ENCODE measurements at places on chromosomes 5 and 9. TPM values are rescaled to one million over a fixed set of nuclear protein-coding genes. Genes with fewer than 3 reads are reported as not detected.

DNA sequence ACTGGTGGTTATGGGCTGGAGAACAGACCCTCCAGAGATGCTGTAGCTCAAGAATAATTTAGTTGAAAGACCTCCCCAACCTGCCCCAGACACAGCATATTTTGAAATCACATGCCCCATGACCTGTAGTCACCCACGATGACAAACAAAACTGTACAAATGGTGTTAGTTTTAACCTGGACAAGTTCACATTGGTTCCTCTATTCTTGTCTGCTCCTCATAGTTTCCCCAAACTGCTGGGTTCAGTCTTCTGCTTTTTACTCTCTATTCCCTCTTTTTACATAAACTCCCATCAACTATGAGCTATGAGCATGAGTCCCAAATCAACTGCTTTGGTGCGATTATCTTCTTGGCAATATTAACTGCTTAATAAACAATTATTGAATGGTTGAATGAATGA lies 365.3 kb upstream of the CLINT1 start:
- no peak for DNase-seq

DNA sequence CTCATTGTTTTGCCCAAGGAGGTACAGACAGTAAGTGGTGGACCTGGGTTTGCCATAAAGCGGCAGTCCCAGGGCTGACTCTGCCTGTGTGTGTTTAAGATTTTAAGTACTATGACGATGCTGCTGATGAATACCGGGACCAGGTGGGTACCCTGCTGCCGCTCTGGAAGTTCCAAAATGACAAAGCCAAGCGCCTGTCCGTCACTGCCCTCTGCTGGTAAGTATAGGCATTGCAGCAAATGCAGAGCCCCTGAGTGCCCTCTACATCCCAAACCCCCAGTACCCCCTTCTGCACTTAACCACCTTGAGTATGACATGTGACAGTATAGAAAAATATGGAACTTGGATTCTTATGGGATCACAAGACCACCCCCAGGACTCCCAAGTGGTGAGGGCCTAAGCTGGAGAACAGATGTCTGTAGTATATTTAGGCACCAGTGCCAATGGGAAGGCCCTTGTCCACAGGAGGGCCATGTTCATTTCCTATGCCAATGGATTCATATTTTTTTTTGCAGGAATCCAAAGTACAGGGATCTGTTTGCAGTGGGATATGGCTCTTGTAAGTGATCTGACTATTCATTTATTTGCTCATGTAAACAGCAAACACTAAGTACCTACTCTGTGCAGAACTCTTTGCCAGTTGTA lies 22.0 kb downstream of the ENHO start:
- no peak for DNase-seq

The C9 gene
- total RNA-seq: not detected

The FGF1 gene
- total RNA-seq: 5.0 TPM

DNA sequence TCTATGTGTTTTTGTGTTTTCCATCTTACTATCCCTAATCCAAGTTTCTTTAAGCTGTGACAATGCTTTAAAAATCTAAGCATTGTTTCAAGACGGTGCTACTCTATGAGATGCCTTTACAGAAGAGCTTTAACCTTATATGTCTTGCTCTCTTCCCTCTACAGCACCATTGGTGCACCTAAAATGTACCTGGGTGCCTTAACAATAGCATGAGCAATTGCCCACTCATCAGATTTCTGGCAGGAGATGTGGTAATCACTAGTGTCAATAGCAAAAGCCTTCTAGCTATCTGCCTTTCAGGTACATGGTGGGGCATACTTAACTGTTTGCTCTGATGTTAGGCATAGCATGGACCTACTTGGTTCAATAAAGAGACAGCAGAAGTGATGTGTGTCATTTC lies 222.3 kb upstream of the KIF2A start:
- DNase-seq: no peak

GRCh38 chr5:94702729-94703128 lies 84.3 kb downstream of the SLF1 start:
- DNase-seq: no peak

DNA sequence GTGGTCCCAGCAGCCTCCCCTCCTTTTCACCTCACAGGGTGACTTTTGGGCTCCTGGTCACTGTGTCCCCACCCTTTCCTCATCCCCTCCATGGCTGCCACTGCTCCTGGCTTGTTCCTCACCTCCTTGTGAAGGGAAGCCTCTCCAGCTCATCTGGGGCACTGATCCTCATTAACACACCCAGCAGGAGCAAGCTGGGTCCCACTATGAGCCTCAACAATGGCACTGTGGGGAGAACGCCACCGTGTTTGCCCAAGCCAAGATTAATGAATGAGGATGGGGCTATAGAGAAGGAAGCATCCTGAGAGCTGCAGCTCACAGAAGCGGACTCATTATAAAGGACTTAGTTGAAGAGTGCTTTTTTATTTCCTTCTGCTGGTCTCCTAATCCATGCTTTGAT lies 118.4 kb downstream of the MARCHF11 start:
- DNase-seq: no peak

- no peak for DNase-seq
Measured at GRCh38 chr9:83059417-83059816, 3.5 kb downstream of the RASEF start.

- DNase-seq: no peak
Measured at GRCh38 chr5:80138486-80138885, 103.3 kb downstream of the THBS4 start.

The CCDC187 gene
- not detected for total RNA-seq

- no peak for DNase-seq
Measured at GRCh38 chr5:177367981-177368868, 10.5 kb downstream of the RGS14 start.

GRCh38 chr5:142314606-142315005 lies 10.2 kb downstream of the SPRY4 start:
- DNase-seq: no peak

The PNPLA7 gene
- 4.6 TPM for total RNA-seq

GRCh38 chr9:114606068-114606467 lies 5.0 kb upstream of the TMEM268 start:
- DNase-seq: peak; percentile 32

The MEGF10 gene
- total RNA-seq: 0.19 TPM

DNA sequence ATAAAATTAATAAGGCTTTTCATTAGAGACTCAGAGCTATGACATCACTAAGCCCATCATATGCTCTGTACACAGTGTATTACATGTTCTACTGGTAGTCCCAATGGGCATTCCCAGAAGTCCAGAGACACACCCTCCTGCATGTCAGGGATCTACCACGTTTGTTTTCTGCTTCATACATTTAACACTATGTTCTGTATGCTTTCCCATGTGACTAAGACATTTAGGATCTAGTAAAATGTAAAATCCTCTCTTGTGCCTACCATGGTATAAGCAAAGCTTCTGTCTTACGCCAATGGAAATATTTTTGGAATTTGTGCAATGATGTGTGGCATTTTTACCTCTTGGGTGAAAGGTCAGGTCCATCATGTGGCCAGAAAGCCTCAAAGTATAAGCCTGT lies 192.4 kb downstream of the ADAMTSL1 start:
- no peak for DNase-seq

- no peak for DNase-seq
Measured at GRCh38 chr5:11383506-11384095, 520.6 kb downstream of the CTNND2 start.

The SCGB3A2 gene
- total RNA-seq: not detected

The ABL1 gene
- total RNA-seq: 80.5 TPM

The CNOT8 gene
- total RNA-seq: 46.5 TPM

The DMGDH gene
- total RNA-seq: 3.6 TPM

DNA sequence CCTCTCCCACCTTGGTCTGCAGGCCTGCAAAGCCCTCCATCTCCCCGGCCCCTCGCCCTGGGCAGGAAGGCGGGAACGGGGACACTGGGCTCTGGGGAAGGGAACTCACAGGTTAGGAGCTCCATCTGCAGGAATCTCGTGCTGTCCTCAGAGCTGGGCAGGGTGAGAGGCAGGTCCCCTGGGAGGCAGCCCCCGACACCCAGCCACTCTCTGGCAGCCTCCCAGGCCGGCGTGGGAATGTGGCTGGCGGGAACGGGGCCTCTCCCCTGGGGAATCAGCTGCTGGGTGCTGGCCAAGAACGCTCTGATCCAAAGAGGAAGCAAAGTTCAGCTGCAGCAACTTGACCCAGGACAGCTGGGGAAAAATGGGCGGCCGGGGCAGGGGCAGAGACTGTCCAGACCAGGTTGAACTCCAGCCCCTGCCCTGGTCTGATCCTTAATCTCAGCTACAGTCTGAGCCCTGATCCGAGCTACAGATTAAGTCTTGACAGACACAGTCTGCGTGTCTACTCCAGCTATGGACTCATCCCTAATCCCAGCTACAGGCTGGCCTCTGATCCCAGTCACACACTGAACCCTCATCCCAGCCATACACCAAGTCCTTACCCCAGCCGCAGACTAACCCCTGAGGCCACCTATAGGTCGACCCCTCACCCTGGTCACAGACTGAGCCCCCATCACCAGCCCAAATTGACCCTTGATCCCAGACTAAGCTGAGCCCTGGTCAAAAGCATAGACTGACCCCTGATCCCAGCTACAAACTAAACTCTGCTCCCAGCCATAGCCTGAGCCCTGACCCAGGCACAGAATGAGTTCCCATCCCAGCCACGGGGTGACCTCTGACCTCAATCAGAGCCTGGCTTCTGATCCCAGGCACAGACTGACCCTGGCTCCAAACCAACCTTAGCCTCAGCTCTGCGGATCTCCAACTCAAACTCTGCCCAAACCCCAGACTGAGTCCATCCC lies 37.3 kb upstream of the EGFL7 start:
- DNase-seq: peak; percentile 93

DNA sequence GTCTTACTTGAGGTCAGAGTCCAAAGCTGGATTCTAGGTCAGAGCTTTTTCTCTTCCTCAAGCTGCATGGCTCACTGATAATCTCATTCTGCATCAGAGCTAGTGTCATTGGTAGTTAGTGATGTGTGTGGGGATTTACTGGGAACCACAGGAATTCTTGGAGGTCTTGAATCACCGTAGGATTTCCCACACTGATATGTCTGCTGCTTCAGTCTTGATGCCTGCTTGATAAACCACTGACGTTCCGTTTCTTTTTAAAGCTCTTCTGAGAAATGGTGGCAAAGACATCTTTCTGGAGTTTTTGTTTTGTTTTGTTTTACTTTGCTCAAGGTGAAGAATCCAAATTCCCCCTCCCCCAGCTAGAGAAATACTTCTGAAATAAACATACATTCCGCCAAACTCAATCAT lies 1.2 kb upstream of the GARIN3 start:
- no peak for DNase-seq

The PCDHA8 gene
- not detected for total RNA-seq

GRCh38 chr9:97755618-97756267 lies 58.6 kb upstream of the XPA start:
- no peak for DNase-seq

DNA sequence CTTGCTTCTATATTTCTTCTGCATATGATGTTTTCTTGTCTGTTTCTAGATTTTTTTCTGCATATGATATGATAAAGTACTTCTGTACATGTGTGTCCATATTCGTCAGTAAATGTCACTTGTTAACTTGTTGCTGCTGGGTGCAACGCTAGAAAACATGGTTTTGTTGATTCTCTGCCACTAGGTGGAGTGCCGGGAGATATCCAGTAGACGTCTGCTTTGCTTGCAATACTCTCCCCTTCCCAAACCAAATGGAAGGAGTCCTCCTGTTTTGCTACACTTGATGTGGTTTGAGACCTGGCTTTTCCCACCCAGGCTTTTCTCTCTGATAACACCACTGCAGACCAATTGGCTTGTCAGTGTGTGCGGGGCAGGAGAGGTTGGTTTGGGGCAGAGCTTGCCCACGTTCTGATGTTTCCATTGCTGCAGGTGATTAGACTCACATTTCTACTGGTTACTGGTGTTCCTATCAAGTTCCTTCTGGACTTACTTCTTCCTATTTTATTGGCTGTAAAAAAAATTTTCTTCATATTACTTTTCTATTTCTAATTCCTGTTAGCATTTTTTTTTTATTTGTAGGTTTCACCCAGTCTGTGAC lies 900.0 kb upstream of the CDH10 start:
- DNase-seq: no peak

- no peak for DNase-seq
Measured at GRCh38 chr9:2664174-2665065, 42.8 kb downstream of the VLDLR start.

The CDH18 gene
- not detected for total RNA-seq

DNA sequence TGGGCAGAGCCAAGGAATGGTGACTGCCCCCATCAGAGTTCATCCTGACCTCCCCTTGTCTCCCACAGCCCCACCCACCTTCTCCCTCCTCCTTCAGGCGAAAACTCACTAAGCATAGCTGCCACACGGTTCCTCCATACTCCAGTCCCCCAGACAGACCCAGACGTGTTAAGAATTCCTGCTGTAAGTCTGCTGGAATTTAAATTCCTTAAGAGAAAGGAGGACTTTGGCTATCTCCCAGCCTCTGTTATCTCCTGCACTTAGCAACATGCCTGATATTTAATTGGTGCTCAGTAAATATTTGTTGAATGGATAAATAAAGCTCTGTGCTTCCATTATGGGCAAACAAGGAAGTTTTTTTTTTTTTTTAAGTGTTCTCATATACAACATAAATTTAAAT lies 213.7 kb downstream of the RFK start:
- no peak for DNase-seq

- DNase-seq: no peak
Measured at GRCh38 chr5:171681677-171682076, 103.9 kb upstream of the SMIM23 start.

- no peak for DNase-seq
Measured at GRCh38 chr5:169997798-169998197, 17.5 kb upstream of the INSYN2B start.

DNA sequence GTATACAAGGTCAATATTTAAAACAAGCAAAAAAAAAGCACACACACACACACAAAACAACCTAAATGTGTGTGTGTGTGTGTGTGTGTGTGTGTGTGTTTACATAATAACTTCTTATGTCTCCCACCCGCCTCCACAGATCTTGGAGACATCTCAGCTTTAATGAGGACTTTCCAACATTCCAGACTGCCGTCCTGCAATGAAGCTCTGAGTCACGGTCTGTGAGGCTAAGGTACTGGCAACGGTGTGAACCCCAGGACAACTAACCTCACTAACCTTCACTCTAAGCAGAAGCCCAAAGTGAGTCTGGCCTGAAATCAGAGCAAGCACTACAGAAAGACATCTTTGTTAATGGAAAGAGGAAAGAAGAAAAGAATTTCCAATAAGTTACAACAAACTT lies 22.3 kb downstream of the ZNF474 start:
- DNase-seq: no peak

DNA sequence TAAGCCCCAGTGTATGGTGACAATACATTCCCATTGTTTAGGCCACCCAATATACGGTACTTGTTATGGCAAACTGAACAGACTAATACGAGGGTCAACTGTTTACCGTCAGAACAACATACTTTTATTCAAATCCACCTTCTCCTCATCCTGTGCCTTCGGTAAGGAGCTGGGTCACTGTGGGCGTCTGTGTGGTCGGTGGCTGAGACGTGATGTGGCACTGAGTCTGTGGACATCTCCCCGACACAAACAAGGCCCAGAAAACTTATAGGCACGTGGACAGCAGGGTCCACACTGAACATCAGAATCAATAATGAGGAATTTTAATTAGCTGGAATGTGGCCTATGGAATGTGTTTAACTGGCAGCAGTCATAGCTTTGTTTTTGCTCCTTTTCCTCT lies 154.3 kb upstream of the IRX2 start:
- no peak for DNase-seq

The SAXO1 gene
- total RNA-seq: 0.05 TPM

Data from posterior vena cava (tissue), 2 donors.